Kidney (tissue), 22 donors: ENCODE measurements at places on chromosomes 12 and 14. TPM values are rescaled to one million over a fixed set of nuclear protein-coding genes. Genes with fewer than 3 reads are reported as not detected.

DNA sequence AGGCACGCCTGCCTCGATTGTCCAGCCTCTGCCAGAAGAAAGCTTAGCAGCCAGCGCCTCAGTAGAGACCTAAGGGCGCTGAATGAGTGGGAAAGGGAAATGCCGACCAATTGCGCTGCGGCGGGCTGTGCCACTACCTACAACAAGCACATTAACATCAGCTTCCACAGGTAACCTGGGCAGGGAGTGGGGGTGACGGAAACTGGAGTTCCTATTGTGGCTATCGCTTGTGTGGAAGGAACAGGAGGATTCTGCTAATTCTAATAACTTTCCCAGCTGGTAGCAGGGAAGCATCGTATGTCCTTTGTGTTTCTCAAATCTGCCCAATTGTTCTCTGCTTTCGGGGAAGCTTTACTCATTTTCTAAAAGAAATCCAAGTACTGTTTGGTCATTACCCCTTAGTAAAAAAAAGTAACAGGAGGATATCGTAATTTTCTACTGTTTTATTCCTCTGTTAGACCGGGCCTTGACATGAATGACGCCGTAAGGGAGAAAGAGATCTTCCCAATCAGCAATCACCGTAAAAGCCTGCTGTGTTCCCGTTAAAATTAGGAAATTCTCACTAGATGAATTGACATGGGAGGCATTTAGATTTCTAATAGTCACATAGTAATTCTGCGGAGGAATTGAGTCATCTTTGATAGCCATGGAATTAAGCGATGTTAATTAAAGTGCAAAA is 449 bp downstream of the THAP2 start:
- no peaks in the 10 kb centered on the region for H3K27me3 ChIP-seq
- peak overlapping the region; percentile 97 for H3K4me3 ChIP-seq
- H3K4me1 ChIP-seq: peaks cover 6% of the 10 kb centered on the region
- peaks cover 8% of the 10 kb centered on the region for H3K36me3 ChIP-seq
- DNase-seq: no peak

- H3K4me1 ChIP-seq: peaks cover 43% of the 10 kb centered on the region
- peak overlapping the region; percentile 14 for H3K27ac ChIP-seq
- no peaks in the 10 kb centered on the region for H3K27me3 ChIP-seq
- no peak for DNase-seq
- H3K36me3 ChIP-seq: no peaks in the 10 kb centered on the region
- H3K4me3 ChIP-seq: no peak overlapping the region
Measured at GRCh38 chr14:69620981-69621380, 9.6 kb downstream of the SUSD6 start.

Gene SLC7A8
- 22.9 TPM for total RNA-seq

Gene CFAP251
- total RNA-seq: 10.8 TPM

Gene GALNT8
- total RNA-seq: 0.25 TPM
